ENCODE measurements at places on chromosomes 3 and 15.
A peak's percentile ranks its signal among the peaks of the same experiment; 100 is the strongest.

DNA sequence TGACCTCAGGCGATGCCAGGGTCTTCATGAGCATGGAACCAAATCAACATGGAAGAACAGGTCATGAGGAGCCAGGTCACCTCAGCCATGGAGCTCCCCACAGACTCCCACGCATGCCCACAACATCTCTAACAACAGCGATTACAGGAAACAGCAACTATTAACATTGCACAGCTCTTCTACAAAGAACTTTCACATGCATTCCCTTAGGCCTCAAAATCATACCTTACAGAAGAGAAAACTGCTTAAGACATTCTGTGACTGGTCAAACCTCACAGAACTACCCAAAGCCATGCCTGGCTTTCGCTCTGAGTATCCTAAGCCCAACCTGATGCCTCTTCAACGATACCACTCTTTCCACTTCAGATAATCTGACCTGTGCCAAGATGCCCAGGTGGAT lies 117.8 kb downstream of the OXNAD1 start:
- peaks cover 16% of the 10 kb centered on the region for H3K36me3 ChIP-seq
- H3K27ac ChIP-seq = peak overlapping the region; percentile 33
- H3K27me3 ChIP-seq = no peaks in the 10 kb centered on the region
- peaks cover 46% of the 10 kb centered on the region for H3K4me1 ChIP-seq
- no peak overlapping the region for H3K4me3 ChIP-seq

DNA sequence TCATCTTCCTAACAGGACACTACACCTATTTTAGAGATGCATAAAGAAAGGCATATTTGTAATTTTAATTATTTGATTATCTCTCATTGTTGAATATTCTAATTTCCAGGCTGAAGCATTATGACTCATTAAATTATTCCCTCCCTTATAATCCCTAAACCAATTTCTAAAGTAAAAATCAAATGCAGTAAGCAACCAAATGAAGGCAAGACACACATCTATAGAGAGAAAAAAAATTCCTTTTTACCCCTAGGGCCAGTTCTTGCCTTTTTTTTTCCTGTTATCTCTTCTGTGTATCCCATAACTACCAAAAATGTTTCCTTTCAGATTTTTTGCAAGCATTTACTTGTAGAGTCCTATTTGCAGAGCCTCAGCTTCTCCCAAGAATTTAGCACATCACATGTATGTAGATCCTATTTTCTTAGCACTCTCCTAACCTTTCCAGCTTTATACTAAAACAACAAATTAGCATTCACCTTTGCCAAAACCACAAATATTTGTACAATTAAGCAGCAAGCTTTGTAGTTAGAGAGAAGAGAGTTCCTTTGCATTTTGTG lies 177.9 kb downstream of the SATB1 start:
- H3K4me1 ChIP-seq = no peaks in the 10 kb centered on the region
- no peak overlapping the region for H3K27ac ChIP-seq
- no peaks in the 10 kb centered on the region for H3K36me3 ChIP-seq
- no peak for DNase-seq
- peaks cover 17% of the 10 kb centered on the region for H3K27me3 ChIP-seq
- no peak overlapping the region for H3K4me3 ChIP-seq

- no peaks in the 10 kb centered on the region for H3K36me3 ChIP-seq
- DNase-seq = no peak
- H3K27ac ChIP-seq = no peak overlapping the region
- H3K4me3 ChIP-seq = peak overlapping the region; percentile 23
- H3K27me3 ChIP-seq = peaks cover 9% of the 10 kb centered on the region
- H3K4me1 ChIP-seq = peaks cover 5% of the 10 kb centered on the region
These were observed 46.4 kb downstream of the RPLP1 start for GRCh38 chr15:69498987-69499386.

DNA sequence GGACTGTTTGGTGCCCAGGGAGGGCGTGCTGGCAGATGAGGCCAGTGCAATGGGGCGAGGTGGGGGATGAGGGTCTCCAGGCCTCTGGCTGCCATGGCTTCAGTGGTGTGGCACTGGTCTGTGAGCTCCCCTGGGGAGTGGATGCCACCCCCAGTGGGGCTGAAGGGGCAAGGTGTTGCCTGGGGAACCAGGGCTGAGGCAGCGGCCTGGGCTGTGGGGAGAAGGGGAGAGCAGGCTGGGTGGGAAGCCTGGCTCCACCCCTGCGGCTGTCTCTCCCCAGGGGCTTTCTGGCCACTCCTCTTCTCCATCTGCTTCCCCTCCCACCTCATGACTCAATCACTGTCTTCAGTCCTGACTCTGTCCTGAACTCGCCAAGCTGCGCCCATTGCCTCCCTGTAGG lies 88.4 kb upstream of the TLE3 start:
- no peak overlapping the region for H3K27ac ChIP-seq
- no peaks in the 10 kb centered on the region for H3K36me3 ChIP-seq
- DNase-seq = no peak
- no peaks in the 10 kb centered on the region for H3K27me3 ChIP-seq

DNA sequence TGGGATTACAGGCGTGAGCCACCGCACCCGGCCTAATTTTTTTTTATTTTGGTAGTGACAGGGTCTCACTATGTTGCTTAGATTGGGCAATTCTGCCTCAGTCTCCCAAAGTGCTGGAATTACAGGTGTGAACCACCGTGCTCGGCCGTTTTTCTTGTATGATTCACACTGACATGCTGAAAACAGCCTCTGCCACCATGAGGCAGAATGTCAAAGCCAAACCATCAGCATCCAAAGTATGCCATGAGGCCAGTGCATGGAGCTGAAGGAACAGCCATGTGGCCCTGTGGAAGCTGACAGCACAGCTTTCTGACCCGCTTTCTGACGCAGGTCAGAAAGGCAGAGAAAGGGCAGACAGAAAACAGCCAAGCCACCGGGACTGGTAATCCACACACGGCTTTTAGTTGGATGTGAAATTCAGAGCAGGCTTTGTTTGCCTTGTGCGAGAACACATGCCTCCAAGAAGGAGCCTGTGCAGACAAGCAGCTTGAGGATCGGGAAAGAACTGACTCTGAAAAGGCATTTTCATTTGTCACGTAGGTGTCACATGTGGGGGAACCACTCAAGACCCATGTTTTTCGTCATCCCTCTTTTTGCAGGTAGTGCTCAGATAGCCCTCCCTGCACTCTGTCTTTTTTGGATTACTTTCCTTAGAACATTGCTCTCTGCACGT lies 25.1 kb downstream of the XYLB start:
- no peaks in the 10 kb centered on the region for H3K27me3 ChIP-seq
- H3K36me3 ChIP-seq = peaks cover 2% of the 10 kb centered on the region
- H3K4me3 ChIP-seq = no peak overlapping the region

DNA sequence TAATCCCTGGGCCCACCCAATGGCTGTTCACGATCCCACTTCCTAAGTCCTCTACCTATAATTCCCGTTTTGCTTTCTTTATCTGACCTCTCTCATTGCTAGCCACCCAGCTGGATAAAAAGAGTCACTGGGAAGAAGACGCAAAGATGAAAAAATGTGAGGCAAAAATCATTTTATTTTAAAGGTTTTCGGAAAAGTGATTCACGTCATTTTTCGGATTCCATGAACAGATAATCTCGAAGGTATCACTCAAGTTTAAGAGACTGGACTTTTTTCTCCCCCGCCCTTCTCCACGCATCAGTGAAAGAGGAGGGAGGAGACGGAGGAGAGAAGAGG lies 266.6 kb downstream of the CGGBP1 start:
- H3K4me1 ChIP-seq = peaks cover 18% of the 10 kb centered on the region
- no peak overlapping the region for H3K27ac ChIP-seq
- H3K4me3 ChIP-seq = peak overlapping the region; percentile 50
- DNase-seq = no peak
- peaks cover 2% of the 10 kb centered on the region for H3K36me3 ChIP-seq

- H3K36me3 ChIP-seq = no peaks in the 10 kb centered on the region
- H3K4me3 ChIP-seq = no peak overlapping the region
These were observed 274.2 kb downstream of the OCA2 start for GRCh38 chr15:27824841-27825422.

DNA sequence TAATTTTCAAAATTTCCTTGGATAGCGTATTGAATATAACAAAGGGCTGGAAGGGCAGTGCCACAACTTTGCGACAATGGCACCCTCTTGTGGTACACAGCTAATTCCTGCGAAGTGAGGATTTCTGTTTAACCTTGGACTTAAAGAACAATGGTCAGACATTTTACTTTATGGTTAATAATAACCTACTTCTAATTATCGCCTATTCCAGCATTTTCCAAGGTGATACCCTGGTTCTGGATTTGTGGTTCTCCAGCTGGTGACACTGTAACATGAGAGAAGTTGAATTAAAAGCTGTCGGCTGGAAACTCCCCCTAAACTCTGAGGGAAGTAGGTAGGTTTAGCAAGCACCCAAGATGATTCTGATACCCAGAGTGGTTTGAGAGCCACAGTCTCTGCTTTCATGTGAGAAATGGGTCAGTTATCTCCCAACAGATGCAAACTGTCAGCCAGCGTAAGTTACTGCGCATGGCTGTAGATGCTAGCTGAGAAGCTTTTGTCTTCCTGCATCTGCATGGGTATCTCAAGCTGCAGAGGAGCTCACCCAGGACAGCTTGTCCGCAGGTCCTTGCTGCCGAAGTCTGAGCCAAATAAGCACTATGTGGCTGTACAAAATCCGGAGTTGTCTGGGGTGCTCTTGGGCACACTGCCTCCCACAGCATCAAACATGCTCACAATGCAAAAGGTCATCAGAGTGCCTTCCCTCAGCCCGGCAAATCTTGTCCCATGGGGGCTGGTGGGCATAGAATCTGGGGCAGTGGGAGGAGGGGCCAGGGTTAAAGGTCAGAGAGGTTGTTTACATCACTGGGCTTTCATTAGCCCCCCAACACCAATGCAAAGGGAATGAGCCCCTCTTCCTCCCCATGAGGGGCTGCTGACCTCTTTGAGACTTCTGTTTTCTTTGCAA lies 6.6 kb upstream of the CHSY1 start:
- peaks cover 26% of the 10 kb centered on the region for H3K27me3 ChIP-seq
- H3K36me3 ChIP-seq = peaks cover 4% of the 10 kb centered on the region
- peaks cover 5% of the 10 kb centered on the region for H3K4me1 ChIP-seq
- no peak for DNase-seq

GRCh38 chr15:67824976-67825880 lies at the start of gene SKOR1:
TSS of gene SKOR1 (plus strand) at chr15:67825509. CDS start at chr15:67825603, 94 bp downstream.
- peaks cover 52% of the 10 kb centered on the region for H3K4me1 ChIP-seq
- H3K27me3 ChIP-seq = peaks cover 85% of the 10 kb centered on the region
- DNase-seq = no peak
- H3K36me3 ChIP-seq = peaks cover 15% of the 10 kb centered on the region
- H3K27ac ChIP-seq = no peak within 1 kb of the TSS

DNA sequence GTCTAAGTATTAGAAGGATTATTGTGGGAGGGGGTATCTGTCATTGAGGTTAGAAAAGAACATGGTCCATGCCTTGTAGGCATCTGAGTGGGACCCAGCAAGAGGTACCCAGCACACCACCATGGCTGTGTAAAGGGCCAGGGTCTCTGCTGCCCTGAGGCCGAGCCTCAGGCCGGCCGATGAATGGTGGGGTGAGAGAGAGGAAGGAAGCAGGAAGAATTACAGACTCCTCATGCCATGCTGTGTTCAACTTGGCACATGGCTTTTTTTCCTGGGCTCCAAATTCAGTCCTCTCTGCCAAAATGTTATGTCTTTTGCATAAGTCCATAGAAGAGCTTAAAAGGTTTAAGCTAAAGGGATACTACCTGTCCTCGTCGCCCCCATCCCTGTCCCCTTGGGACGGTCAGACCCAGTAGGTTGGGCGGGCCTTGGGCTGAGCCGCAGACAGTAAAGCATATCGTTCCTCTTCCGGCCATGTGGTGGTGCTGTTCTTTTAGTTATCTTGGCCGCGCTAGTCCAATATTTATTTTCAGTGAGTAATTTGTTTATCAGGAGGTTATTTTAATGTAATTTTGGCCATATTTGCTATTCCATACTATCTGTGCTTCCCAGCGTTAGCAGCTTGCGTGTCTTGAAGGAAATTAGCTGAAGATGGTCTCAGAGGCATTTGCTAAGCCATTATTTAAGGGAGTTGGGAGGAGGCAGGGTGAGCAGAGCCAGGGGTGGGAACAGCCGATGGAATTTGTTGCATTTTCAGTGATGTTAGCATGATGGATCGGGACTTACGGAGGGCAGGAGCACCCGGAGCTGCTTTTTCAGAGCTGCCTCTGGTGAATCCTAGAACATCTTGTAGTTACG lies 152.4 kb downstream of the AGBL1 start:
- H3K4me3 ChIP-seq = no peak overlapping the region
- H3K4me1 ChIP-seq = peaks cover 5% of the 10 kb centered on the region
- peaks cover 67% of the 10 kb centered on the region for H3K27me3 ChIP-seq

GRCh38 chr15:96037584-96037983 lies 292.9 kb upstream of the NR2F2 start:
- H3K27me3 ChIP-seq = peaks cover 47% of the 10 kb centered on the region
- H3K27ac ChIP-seq = no peak overlapping the region
- peaks cover 18% of the 10 kb centered on the region for H3K4me1 ChIP-seq

- no peaks in the 10 kb centered on the region for H3K4me1 ChIP-seq
- H3K27ac ChIP-seq = no peak overlapping the region
- no peaks in the 10 kb centered on the region for H3K36me3 ChIP-seq
- no peak overlapping the region for H3K4me3 ChIP-seq
- DNase-seq = no peak
These were observed 96.7 kb upstream of the KCNMB2 start for GRCh38 chr3:178439504-178439903.

DNA sequence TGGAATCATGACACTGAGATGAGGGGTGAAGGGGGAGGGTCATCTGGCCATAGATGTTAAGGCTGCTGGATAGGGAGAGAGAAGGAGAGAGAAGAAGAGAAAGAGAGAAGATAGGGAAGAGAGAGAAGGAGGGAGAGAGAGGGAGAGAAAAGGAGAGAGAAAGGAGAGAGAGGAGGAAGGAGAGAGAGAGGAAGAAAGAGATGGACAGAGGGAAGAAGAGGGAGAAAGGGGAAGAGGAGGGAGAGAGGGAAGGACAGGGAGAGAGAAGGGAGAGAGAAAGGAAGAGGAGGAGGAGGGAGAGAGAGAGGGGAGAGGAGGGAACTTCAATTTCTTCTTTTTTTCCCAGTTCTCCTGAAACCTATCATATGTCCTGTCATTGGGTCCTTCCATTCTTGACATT lies 15.1 kb upstream of the RBP1 start:
- no peak overlapping the region for H3K27ac ChIP-seq
- peaks cover 18% of the 10 kb centered on the region for H3K27me3 ChIP-seq
- no peak overlapping the region for H3K4me3 ChIP-seq
- no peaks in the 10 kb centered on the region for H3K36me3 ChIP-seq
- DNase-seq = no peak

- peaks cover 32% of the 10 kb centered on the region for H3K27me3 ChIP-seq
- no peak for DNase-seq
- no peak overlapping the region for H3K27ac ChIP-seq
- no peaks in the 10 kb centered on the region for H3K4me1 ChIP-seq
These were observed 61.4 kb downstream of the MOBP start for GRCh38 chr3:39528844-39529243.

GRCh38 chr3:48412375-48413001 lies 17.4 kb downstream of the PLXNB1 start:
- H3K27me3 ChIP-seq = no peaks in the 10 kb centered on the region
- no peak for DNase-seq
- no peaks in the 10 kb centered on the region for H3K36me3 ChIP-seq

All from central memory CD8-positive, alpha-beta T cell (primary cell).